Left renal pelvis (tissue), 4 donors: ENCODE measurements at places on chromosomes 6 and 20.

- DNase-seq: peak; percentile 71
Measured at GRCh38 chr6:79570129-79571029, 33.1 kb upstream of the LCA5 start.

DNA sequence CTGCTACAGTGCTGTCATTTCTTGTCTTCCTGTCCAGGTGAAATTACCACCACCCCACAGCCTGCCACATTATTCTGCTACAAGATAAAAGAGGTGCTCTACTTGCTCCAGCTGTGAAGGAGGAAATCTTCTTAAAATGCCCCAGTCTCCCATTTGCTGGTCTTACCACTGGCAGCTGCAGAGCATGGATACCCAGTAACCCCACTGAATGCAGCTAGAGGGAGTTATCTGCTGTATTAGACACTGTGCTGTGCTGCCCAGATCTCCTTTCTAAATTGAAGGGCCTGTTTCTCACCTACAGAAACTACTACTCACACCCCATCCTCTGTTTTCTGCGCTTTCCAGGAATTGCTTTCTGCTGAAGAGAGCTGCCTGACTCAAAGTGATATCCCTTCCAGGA, 517.8 kb downstream of the PKHD1 start:
- DNase-seq: no peak

GRCh38 chr6:13445005-13445743, 42.2 kb downstream of the GFOD1 start:
- no peak for DNase-seq

- no peak for DNase-seq
Measured at GRCh38 chr20:12750221-12750620, 258.6 kb upstream of the SPTLC3 start.

- DNase-seq: no peak
Measured at GRCh38 chr6:91538622-91539021, 951.8 kb upstream of the MAP3K7 start.

- no peak for DNase-seq
Measured at GRCh38 chr20:37220731-37221130, 40.9 kb downstream of the GHRH start.

DNA sequence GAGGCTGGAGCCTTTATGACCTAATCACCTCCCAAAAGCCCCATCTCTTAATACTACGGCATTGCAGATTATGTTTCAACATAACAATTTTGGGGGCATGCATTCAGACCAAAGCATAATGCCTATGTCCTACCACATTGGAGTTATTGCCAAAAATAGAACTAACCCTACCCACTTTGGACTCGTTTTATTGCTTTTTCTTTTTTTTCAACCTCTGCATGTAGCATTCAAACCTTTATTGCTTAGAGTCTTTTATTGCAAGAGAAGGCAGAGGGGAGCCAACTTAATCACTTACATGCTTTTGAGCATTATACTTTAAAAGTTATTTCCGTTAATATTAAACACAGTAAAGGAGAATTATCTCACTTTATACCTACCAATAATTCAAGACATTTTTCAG, 8.1 kb upstream of the MBOAT1 start:
- no peak for DNase-seq

DNA sequence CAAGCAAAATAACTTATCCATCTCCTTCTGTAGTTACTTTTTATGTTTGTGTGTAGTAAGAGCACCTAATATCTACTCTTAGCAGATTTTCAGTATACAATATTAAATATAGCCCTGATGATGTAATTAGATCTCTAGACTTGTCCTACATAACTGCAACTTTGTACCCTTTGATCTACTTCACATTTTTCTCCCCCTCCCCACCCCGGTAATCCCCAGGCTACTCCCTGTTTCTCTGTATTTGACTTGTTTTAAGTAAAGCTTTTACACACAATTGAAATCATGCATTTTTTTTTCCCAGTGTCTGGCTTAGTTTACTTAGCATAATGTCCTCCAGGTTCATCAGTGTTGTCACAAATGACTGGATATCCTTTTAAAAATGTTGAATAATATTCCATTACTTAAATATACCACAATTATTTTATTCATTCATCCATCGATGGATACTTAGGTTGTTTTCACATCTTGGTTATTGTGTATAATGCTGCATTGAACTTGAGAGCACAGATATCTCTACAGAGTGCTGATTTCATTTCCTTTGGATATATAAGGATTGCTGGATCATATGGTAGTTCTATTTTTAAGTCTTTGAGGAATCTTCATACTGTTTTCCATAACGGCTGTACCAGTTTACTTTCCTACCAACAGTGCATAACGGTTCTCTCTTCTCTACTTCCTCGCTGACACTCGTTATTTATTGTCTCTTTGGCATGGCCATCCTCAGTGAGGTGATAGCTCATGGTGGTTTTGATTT, 212.7 kb downstream of the CDKAL1 start:
- DNase-seq: no peak

DNA sequence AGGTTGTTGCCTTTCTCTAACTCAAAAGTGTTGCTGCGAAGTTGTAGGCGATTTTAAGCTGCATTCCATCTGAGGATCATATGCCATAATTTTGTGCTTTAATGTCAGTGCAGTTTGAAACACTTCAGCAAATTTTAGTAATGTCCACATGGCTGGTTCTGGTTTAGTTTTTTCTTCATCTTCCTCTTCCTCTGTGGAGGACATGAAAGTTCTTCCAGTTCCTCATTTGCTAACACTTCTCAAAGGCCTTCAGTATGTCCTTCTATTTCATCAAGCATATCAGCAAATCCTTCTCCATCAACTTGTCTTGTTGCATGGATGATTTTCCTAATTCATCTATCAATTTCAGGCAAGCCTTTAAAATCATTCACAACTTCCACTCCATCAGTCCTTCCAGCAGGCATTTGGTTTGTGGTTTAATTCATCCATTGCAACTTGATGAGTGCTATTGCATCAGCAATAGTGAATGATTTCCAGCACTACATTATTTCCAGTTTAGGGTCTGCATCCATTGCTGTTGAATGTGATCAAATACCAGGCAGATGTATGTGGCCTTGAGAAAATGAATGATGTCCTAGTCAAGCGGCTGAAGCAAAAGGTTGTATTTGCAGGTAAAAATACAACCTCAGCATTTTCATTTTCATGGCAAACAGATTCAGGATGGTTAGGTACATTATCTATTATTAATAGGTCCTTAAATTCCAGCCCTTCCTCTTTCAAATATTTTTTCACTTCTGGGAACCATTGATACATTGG, 20.2 kb downstream of the SHLD1 start:
- DNase-seq: no peak

DNA sequence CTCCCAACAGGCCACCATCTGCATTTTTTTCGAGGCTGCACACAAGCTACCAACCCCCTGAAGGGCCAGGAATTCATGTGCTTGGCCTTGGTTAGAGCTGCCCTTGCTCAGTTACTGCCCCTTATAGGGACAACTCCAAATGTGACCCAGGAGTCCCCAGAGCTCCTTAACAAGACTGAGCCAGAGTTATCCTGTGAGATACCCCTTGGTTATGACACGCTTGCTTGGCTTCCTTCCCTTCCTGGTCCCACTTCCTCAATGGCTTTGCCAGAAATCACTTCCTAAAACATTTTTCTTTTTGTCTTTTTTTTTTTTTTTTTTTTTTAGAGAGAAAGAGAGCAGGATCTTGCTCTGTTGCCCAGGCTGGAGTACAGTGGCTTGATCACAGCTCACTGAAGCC, 8.9 kb downstream of the TREM1 start:
- DNase-seq: no peak

DNA sequence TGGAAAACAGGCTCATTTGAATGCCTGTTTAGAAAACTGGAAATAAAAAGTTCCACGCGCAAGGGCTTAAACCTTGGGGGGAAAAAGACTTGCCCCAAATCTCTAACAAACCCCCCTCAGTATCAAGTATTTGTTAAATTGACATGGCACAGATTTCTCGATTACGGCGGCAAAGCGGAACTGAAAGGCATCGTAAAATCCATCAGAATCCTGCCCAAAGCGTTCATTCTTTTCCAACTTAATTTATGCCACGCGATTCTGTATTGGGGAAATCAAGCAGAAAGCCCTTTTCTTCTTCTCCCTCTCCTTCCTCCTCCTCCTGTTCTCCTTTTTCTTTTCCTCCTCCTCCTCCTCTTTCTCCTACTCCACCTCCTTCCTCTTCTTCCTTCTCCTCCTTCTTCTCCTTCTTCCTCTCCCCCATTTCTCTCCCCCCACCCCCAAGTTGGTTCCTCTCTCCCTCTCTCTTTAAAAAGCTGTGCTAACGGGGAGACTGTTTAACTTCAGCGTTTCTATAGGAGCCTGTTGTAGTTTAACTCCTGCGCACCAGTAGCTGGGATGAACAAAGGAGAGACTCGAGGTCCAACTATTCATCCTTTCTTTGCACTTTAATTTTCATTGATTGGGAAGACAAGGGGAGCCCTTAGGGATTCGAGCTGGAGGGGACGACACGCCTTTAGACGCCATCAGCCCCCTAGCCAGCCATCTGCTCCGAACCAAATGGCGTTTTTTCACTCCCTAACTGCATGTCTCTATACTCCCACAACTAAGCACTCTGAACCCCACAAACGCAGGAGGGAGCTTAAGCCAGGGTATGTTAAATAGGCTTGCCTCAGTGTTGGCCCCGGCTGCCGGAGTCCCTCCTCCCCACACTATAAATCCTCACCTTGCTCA, 2.7 kb upstream of the DLL1 start:
- no peak for DNase-seq

DNA sequence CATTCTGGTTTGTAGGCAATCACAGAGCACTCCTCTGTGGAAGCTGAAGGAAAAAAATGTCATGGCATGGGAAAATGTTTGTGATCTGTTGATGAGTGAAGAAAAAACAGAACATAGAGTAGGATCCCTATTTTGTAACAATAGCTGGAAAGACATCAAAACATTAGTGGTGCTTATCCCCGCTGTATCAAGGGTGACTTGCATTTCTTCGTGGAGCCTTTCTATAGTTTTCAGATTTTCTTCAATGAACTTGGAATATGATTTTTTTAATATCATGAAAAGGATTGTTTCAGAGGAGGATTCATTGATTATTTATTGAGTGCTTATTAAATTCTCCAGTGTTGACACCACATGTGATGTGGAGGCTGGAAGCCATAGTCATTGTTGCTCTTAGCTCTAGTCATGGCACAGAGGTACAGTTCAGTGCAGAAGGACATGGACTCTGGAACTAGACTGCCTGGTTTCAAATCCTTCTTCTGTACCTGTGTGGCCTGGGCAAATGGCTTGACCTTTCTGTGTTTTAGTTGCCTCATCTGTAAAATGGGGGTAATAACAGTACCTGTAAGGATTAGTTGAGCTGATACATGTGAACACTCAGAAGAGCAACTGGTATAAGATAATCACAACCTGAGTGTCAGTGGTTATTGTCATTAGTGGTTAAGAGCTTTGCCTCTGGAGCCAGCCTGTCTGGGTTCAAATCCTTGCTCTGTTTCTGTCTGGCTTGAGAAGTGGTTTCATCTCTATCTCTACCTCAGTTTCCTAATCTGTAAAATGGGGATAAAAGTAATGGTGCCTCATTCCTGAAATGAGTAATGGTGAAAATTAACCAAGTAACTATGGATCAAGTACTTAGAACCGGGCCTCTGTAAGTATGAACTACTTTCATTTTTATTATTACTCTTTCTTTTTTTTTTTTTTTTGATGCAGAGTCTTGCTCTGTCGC, 14.7 kb upstream of the CDKN1A start:
- DNase-seq: no peak

DNA sequence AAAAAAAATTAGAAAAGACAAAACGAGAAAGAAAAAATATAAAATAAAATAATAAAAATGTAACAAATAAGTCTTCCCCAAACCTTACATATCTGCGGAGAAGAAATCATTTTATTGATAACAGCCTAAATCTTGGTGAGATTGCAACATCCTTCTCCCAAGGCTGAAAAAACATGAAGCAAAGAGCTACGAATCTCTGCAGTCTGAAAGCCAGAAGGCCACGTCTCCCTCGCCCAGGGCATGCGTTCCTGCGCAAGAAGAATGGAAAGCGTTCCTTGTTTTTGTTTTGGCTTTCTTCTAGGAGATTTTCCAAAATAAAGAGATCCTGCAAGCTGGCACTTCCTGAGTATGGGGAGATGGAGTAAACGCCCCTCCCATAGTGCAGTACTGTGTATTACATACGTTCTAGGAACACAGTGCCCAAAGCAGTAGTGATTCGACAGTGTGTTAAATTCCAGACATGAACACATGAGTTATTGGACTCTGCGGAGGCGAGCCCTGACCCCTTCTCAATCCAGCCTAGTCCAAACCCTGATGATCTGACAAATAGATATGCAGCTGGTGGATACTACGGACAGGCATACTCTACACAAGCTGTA, 126.7 kb upstream of the RREB1 start:
- no peak for DNase-seq

- DNase-seq: no peak
Measured at GRCh38 chr6:77607004-77607403, 45.8 kb upstream of the MEI4 start.

DNA sequence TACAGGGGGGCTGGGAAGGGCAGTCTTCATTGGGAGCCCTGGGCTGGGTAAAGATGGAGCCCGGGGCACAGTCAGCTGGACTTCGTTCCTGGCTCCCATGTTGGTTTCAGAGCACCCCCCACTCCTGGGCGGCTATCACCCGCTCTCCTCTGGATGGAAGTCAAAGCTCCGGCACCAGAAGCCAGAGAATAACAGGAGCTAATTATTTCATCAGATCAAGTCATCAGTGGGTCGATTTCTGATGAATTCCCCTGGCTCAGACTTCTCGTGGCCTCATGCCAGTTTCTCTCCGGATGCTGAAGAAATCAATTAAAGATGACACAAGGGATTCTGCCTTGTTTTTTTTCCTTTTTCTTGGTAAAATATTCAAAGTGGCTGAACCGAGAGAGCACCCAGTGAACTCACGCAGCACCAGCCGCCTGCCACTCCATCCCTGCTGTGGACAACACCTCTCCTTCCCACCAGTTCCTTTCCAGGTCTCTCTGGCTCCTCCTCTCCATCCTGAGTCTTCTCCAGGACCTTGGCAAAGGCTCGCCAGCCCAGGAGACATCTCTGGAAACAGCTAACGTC, 22.5 kb downstream of the SULF2 start:
- no peak for DNase-seq

DNA sequence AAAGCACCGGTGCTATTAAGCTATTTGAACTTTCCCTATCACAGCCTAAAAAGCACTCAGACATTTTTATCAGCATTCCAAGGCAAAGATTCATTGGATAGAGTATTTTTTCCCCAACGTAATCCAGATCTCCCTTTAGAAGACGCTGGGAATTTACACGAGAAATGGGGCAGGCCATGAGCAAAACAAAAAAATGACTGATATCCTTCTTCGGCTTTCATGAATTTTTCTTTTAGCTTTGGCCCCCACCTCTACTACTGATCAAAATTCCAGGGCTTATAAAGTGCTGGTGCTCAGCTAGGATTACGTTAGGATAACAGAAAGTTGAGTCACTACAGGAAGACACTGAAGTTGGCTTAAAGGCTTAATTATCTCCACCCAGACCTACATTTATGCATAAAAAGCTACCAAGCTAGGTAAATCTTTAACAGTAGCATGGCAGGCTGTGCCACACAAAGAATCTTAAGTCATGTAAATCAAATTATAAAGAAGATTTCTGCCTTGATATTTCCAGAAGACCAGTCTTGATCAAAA, 418.5 kb upstream of the BTBD3 start:
- DNase-seq: no peak

- DNase-seq: no peak
Measured at GRCh38 chr6:155408231-155408630, 47.4 kb downstream of the NOX3 start.

- DNase-seq: no peak
Measured at GRCh38 chr6:55726144-55726543, 147.2 kb upstream of the HMGCLL1 start.
